Stimulated activated CD4-positive, alpha-beta T cell treated with anti-CD3 and anti-CD28 coated beads, Interleukin-4, amount 100 ng/mL, for 1 hour (primary cell): ENCODE measurements at places on chromosomes 2 and 18.

DNA sequence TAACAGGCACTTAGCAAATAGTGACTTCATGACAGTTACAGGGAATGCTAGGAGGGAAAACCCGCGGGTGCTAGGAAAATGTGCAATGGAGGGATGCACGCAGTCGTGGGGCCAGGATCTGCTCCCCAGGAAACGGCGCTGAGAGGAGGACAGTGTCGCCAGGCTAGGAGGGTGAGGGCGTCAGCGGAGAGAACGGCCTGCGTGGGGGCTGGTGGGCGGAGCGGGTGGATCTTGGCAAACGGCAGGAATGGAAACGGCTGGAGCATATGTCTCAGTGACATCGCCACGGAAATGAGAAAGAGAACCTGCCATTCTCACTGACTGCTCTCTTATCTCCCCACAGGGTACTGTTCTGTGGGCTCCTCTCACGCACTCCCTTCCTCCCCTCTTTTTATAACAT is 478.5 kb upstream of the ID2 start:
- no peak for DNase-seq

- no peak for DNase-seq
Measured at GRCh38 chr2:169118060-169118459, 48.7 kb downstream of the DHRS9 start.

- no peak for DNase-seq
Measured at GRCh38 chr2:10397878-10398277, 50.2 kb downstream of the ODC1 start.

DNA sequence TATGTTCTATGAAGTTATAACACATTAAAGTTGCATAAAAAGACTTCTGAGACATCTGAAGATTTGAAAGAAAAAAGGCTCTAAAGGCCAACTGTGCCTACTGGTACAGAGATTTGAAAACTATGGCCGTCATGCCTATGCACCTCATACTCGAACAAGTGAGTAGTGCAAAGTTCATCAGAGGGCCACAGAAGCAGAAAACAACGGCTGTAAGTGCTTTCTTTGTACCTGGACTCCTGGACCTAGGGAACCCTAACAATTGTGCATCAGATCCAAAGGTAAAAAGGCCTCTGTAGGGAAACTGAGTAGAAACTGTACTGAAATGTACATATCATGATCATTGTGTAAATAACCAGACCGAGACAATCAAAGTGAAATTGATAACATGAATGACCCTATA is 230.4 kb upstream of the CHST9 start:
- DNase-seq, result no peak

- DNase-seq, result no peak
Measured at GRCh38 chr2:163171786-163172530, 333.4 kb upstream of the KCNH7 start.

DNA sequence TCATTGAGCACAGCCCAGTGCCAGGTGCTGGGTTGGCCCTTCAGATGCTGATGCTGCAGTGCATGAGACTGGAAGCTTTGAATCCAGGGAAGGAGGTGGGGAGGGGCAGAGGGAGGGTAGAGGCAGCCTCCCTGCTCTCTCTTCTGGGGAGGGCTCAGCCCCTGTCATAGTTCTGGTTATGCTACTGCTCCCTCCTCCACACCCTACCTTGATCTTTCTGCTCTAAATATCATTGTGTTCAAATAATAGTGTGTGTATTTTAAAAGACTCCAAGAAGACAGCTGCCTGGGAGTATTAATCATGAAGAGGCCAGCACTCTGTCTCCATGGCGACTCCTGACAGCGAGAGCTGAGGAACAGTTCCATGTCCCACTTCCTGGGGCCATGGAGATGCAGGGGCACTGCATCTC is 3.8 kb upstream of the EGR4 start:
- no peak for DNase-seq

- no peak for DNase-seq
Measured at GRCh38 chr2:64223055-64223454, 78.8 kb upstream of the PELI1 start.

DNA sequence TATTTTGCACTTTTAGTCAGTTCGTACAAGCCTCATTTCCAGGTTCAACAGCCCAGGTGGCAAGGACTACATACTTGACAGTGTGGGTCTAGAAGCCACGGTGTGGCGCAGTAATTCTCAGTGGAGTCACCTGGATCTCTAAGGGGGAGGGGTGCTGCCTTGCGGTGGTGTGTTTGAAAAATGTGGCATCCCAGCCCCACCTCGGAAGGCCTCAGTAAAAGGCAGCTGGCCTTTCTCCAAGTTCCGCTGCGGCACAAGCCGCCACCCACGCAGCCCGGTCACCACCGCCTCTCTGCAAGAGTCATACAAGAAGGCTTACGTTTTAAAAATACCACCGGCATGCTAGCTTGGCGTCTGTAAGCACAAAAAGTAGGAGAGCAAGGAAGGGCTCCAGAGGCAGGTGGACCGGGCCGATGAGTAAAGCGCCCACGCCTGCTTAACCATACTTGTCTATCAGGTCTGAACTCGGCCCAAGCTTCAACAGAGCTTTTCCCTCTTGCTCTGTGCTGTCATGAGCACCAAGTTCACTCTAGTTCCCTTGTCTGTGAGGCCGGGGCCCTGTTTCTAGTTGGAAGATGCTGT is 49.5 kb downstream of the SPRED2 start:
- DNase-seq, result peak; percentile 81

- no peak for DNase-seq
Measured at GRCh38 chr18:22285361-22286140, 116.2 kb downstream of the GATA6 start.

DNA sequence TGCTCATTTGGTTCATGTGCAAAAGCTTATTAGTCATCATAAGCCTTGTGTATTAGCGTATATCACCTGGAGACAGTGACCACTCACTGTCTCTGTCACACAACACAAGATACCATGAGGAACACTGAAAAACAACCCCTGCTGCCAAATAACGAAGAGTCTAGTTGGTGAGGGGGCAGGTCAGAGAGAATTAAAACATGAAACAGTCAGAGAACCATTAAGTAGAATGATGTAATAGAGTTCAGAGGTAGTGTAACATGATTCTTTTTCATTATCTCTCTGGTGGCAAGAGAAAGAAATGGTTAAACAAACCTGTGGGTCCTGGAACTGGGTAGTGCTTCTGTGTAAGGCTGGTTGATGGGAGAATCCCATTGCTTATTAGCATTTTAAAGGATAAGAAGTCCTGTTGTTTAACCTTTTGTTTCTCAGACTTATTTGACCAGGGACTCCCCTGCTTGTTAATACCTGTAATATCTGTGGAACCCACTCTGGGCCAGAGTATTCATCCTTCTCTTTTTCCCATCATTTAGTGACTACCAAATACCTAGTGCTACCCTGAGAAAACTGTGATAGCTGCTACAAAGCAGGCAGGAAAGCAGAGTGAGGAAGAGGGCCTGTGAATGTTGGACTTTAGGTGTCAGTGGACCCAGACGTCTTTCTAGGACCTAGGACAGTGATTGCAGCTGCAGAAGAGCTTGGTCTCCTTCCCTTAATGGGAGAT is 38.0 kb downstream of the PTRHD1 start:
- DNase-seq, result no peak

- DNase-seq, result no peak
Measured at GRCh38 chr2:1625281-1626001, 118.9 kb downstream of the PXDN start.

GRCh38 chr2:159199761-159200465 is 86.6 kb downstream of the WDSUB1 start:
- no peak for DNase-seq

DNA sequence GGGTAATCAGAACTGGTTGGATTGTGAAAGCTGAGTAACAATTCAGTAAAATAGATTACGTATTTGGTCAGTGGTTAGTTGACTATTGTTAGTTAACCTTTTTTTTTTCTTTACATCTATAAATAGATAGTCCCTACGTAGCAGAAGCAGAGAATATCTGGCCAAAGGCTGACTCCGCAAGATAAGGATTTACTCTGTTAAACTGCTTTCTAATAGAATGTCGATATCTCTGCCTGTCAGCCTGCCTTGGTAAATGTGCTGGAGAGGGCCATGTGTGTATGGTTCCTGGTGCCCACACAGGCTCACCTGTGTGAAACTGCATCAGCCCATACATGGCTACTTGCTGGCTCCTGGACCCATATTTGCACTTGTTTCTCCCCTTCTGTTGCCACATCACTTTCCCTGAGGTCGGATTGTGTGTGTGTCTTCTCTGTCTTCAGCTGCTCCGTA is 94.4 kb downstream of the CRIM1 start:
- no peak for DNase-seq

DNA sequence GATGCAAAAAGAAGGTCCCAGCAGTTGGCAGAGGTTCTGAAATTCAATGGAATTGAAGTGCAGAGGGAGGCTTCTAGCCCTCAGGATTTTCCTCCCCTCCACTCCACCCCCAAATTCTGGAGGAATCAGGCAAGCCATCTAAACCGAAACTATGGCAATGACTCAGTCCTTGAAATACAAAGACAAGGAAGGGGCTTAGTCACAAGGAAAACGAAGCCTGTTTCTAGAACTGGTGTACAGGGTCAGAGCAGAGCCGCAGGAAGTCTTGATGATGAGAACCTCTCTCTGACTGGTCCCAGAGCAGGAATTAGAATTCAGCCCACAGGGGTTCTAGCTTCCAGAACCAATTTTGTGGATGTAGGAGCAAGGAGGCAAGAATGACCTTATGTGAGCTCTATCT is 111.7 kb upstream of the SCN1A start:
- DNase-seq, result no peak

DNA sequence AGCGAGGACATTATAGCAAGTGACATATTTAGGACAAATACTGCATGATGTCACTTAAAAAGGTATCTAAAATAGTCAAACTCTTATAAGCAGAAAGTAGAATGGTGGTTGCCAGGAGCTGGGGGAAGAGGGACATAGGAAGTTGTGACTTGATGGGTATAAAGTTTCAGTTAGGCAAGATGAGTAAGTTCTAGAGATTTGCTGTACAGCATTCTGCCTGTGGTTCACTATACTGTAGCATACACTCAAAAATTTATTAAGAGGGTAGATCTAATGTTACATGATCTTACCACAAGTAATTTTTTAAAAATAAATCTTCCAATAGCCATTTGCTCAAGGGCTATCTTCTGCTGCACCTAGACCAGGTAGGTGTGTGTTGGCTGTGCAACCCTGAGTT is 78.1 kb upstream of the NPAS2 start:
- DNase-seq, result no peak

GRCh38 chr2:143698888-143699570 is 569.8 kb downstream of the ARHGAP15 start:
- DNase-seq, result no peak

- no peak for DNase-seq
Measured at GRCh38 chr18:57677262-57678211, 55.9 kb upstream of the NARS1 start.

GRCh38 chr2:151102226-151102625 is 159.4 kb downstream of the RBM43 start:
- no peak for DNase-seq

DNA sequence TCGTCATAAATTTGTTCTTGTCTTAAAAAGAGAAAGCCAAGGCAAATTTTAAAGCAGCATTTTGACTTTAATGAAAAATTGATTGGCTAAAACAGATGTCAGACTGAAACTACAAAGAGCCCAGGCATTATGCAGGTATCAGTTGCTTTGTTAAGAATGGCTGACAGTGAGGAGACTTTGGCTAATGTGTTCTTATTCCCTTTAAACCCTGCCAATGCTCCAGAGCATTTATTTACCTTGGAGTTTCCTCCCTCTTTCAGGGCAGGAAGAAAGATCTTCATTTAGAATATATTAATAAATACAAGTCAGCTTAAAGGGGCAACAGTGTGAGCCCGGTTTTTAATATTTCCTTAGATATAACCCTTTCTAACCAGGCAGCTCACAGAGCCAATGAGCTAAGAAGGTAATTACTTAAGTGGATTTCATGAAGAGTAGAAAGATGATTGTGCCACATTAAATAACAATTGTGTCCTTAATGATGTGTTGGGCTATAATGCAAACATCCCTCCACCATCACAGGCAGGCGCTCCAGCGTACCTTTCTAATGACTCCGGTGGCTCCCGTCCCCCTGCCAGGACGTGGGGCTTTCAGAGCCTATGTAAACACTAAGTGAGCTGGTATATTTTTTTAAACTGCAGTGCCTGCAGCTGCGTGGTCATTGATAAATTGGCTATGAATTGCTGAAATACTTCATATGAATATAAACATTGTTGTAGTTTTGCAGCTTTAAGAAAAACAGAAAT is 349.4 kb upstream of the POU3F3 start:
- DNase-seq, result no peak

DNA sequence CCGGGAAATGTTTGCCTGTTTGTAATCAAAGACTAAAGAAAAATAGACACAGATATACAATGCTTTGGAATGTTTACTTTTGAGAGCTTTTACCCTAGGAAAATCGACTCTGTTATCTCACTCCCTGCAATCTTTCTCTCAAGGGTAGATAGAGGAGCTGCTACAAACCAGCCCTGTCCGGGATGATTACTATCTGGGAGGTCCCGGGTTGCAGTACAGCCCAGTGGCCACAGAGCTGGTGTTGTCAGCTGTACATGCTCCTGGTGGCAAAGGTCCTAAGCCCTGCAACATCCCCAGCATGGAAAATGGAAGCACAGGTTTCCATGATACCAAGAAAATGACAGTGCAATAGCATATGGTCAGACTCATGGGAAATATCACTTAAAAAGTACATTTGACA is 570.5 kb upstream of the SOX11 start:
- DNase-seq, result no peak

GRCh38 chr2:235325151-235325550 is 168.7 kb upstream of the AGAP1 start:
- DNase-seq, result no peak

DNA sequence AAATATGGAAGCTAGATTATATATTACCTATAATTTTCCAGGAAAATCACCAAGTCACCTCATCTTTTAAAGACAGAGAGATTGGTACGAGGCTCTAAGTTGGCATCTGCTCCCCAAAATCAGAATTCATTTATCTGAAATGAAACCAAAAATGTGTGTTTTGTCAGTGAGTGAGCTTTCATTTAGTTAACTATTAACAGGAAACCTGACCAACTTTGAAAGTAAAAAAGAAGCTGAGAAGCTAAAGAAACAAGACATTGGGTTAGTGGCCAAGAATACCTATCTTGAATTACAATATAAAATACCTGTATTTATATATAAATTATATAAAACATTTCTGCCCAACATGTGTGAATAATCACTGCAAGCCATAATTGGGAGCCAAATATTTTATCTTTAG is 1.9 kb downstream of the MPPE1 start:
- DNase-seq, result no peak

- no peak for DNase-seq
Measured at GRCh38 chr2:234388591-234388990, 108.3 kb downstream of the ARL4C start.
